ENCODE measurements at places on chromosomes 1 and 21. TPM values are rescaled to one million over a fixed set of nuclear protein-coding genes. Genes with fewer than 3 reads are reported as not detected.

The BSND gene
- total RNA-seq = not detected

The ASCL5 gene
- 0.10 TPM for total RNA-seq

The ACKR1 gene
- not detected for total RNA-seq

The FMOD gene
- not detected for total RNA-seq

Measured in A549 treated with GW870086 at 1 μM for 4 hours (cell line).